AG04449 (cell line): ENCODE measurements at places on chromosomes 4 and X.

- DNase-seq = no peak
Measured at GRCh38 chrX:113906168-113906567, 677.7 kb upstream of the HTR2C start.

- DNase-seq = no peak
Measured at GRCh38 chr4:99859618-99860017, 34.6 kb downstream of the LAMTOR3 start.

DNA sequence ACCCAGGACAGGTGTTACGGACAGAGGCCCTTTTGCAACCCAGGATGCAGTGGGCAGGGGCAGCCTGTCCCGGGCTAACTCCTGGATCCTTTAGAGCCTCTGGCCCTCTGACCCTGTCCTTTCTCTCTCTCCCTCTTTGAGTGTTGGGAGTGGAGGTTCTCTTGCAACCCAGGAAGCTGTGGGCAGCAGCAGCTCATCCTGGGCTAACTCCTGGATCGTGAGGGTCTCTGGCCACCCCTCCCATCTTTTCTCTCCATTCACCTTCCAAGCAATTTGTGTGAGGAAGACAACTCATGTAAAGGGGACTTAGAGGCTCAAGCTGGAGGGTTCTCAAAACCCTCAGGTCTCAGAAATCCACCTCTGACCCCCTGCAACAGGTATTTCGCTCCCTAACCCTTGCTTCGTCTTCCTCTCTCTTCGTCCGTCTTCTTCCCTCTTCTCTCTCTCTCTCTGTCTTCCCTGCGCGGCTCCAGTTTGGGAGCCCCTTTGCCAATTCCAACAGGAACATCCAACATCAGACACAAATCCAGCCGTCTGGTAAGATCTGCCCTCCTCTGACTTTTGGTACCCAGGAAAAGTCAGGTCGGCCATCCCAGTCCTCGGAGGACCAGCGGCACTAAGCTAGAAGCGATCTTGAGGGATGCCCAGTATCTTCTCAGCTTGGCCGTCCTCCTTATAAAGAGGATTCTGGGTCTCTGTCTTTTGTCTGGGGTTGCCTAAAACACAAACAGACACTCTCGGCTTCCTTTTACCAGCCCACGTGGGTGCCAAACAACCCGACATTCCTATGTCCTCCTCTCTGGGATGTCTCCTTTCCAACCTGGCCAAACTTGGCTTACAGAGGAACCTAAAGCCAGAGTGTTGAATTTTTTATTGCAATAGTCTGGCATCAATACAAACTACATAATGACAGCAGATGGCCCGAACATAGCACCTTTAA, 7.9 kb downstream of the ASMTL start:
- DNase-seq = no peak

DNA sequence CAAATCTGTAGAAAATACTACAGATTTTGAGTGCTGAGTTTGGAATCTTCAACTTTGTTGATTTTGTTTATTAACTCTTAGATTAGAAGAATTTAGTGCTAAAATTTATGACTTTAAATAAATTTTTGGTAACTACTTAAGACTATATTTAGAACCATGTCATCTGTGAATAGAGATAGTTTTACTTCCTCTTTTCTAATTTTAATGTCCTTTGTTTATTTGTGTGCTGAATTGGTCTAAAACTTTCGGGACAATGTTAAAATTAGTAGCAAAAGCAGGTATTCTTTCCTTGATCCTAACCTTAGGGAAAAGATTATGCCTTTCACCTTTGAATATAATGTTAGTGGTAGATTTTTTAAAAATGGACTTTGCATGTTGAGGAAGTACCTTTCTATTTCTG, 119.7 kb upstream of the CXorf51A start:
- DNase-seq = no peak

GRCh38 chrX:85836868-85837267, 210.5 kb downstream of the CHM start:
- peak; percentile 0 for DNase-seq

DNA sequence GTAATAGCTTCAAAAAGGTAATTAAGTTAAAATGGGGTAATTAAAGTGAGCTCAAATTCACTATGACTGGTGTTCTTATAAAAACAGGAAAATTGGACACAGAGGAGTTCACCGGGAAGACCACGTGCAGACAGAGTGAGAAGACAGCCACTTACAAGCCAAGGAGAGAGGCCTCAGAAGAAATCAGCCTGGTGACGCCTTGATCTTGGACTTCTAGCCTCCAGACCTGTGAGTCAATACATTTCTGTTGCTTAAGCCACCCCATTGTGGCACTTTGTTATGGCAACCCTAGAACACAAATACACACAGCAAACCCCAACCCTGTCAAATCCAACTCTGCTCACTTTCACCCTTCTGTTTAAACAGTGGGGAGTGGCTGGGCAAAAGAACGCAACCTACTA, 4.1 kb upstream of the CD38 start:
- no peak for DNase-seq

- DNase-seq = no peak
Measured at GRCh38 chr4:83110223-83110945, 4.1 kb downstream of the PLAC8 start.

- no peak for DNase-seq
Measured at GRCh38 chr4:31995943-31996901, 1276.1 kb downstream of the PCDH7 start.

- DNase-seq = no peak
Measured at GRCh38 chr4:118988635-118988972, 100.0 kb downstream of the SYNPO2 start.

GRCh38 chr4:74357965-74358364, 7.0 kb upstream of the EREG start:
- no peak for DNase-seq

DNA sequence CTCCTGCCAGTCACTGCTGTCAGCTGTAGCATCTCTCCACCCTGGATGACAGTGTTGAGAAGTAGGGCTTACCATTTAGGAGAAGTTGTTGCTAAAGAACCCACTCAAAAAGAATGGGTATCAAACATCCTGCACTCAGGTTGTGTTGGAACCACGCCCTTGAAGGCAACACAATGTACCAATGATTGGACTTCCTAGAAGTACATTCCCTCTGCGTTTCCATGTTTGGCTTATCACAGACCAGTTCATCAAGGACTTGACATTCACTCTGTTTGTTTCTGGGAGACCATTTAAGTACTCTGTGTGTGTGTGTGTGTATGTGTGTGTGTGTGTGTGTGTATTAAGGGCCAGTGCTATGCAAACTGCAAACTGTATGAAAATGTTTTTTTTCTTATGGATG, 200.6 kb upstream of the GATB start:
- no peak for DNase-seq

DNA sequence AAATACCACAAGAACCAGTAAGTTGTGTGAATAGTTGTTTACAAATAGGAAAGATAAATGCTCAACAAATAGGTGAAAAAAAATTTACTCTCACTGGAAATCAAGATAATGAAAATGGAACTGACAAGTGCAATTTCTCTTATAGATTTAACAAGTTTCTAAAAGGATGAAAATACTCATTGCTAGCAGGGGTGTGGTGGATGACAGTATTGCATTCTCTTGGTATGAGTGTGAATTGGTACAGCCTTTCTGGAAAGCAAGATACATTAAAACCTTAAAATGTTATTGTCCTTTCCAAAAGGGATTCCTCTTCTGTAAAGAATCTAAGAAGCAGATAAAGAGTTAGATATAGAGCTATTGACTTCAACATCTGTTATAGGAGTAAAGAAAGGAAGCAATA, 240.0 kb upstream of the RPS6KA3 start:
- DNase-seq = no peak

DNA sequence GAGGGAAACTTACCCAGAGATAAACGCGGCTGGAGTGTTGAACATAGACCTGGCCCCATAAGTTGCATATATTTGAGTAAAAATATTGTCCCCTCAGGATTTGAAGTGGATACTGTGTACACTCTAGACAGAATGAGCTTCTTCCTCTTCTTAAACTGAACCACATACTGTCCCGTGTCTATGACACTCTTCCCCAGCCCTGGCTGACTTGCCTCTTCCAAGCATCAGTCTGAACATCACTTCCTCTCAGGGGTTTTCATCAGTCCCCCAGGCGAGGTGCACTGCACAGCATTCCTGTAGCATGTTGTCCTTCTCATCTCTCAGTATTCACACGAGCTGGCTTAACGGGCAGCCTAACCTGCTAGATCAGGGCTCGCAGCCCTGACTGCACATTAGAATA, 80.5 kb upstream of the TMEM150C start:
- DNase-seq = no peak

DNA sequence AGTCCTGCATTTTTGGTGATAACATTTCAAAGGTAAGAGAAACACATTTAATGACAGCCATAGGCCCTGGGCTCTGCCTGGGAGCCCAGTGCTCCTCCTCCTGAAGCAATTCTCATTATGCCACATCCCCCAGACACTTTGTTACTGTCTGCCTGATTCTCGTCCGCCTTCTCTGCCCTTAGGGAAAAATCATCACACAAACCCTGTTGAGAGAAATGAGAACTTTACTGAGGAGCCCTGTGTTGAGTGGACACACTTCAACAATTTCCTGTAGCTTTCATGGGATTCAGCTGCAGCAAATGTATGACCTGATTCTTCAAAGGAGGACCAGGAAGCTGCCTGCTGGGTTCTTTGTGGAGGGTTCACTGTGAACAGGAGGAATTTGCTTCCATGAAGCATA, 566.5 kb upstream of the FRG1 start:
- no peak for DNase-seq

DNA sequence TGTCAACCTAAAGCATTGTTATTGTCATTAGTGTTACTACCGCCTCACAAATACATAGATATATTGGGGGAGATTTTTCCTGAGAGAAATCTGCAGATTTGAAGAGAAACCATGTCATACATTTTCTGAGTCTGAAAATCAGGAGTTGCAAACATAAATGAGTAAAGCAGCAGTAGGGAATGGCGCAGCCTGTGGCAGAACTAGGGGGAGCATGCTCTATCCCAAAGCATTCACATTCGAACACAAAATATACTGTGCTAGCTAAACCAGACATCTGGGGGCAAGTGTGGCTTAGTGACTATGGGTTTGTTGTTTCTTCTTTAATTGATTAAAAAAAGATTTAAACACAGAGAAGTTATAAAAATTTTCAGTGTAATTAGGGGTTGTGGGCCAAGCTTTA, 83.2 kb downstream of the CPE start:
- DNase-seq = no peak

DNA sequence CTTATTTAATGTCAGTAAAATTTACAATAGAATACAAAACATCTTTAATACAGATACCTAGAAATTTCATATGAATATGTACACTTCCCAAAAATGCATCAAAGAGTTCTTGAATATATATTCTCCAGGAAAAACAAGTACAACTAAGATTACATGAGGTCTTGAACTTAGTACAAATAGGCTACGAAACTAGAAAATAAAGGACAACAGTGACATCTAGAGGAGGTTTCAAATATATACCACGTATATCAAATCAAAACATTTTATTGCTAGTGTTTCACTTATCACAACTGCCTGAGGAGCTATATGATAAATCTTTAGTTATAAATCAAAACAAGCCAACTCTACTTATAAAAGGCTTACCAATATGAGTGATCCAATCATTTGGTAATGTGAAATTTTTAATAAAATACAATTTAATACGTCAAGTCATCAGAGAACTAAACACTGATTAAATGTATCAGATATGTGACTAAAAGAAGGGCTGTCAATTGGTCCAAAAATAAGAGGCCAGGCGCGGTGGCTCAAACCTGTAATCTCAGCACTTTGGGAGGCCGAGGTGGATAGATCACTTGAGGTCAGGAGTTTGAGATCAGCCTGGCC, 36.6 kb downstream of the ANAPC10 start:
- DNase-seq = no peak

GRCh38 chr4:7779432-7779768, 160.3 kb downstream of the AFAP1 start:
- no peak for DNase-seq

DNA sequence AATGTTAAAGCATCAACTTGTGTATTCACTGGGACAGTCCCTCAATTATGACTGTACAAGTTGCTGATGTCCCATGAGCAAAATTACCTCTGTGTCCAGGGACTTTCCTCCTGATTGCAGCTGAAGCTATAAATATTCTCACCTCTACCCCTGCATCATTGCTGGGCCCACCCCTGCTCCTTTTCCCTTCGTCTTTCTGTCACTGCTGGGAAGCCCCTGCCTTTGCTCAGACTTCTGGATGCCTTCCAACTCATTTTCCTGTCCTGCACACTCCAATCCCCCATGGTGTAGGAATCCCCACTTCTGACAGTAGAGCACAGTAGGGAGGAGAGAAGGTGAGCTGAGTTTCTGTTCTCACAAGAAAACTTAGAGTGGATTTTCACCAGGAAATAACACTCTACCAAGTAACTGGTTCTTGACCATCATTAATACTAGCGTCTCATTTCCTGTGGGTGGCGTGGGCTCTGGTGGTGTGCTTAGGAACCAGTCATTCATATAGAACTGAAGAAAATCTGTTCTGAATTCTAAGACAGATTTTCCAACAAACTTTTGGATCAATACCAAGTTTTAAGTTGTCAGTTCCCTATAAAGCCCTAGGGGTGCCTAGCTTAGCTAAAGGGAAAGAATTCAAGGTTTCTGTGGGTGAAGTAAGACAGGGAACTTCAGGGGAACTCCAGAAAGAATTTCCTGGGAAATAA, 136.2 kb upstream of the MED14 start:
- DNase-seq = no peak

GRCh38 chrX:69163936-69164741, 1.1 kb downstream of the PJA1 start:
- DNase-seq = no peak

DNA sequence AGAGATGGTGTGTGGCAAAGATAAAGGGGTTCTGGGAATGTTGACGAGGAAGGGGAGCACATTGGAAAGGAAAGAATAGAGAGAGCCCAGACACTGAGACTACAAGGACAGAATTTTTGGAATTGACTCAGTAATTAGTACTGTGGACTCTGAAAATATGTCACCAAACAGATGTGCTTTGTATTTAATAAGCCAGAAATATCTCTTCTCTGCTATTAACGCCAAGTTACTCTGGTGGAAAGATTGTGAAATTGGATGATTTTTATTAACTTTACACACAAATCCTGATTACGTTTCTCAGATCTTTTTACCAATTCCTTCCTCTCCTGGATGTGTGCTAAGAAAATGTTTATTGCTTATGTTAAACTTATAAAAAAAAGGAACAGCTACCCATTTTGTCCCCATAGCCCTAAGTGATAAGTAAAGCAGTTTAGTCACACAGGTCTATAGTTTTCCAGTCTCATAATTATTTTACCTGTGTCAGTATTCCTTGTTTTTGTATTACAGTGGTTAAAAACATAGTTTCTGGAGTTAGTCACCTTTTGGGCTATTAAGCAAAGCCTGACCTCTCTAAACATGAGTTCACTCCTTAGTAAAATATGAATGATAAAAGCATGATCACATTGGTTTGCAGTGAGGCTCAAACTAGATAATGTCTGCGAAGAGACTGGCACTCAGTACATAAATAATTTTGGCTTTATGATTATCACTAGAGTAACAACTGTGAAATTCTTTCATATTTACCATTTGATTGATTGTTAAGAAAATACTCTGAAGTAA, 1068.3 kb downstream of the STIM2 start:
- no peak for DNase-seq

GRCh38 chr4:4542774-4543485, 1.1 kb upstream of the STX18 start:
- no peak for DNase-seq

GRCh38 chr4:105225500-105225899, 78.8 kb downstream of the TET2 start:
- no peak for DNase-seq

- no peak for DNase-seq
Measured at GRCh38 chr4:138898282-138898681, 117.3 kb upstream of the NOCT start.
